ENCODE measurements at places on chromosomes 1 and 21.
A peak's percentile ranks its signal among the peaks of the same experiment; 100 is the strongest.

GRCh38 chr1:181658581-181658980 is 175.3 kb downstream of the CACNA1E start:
- no peak for DNase-seq

- DNase-seq = peak; percentile 33
These were observed 16.3 kb upstream of the ACKR1 start for GRCh38 chr1:159188375-159188788.

GRCh38 chr1:117561551-117561950 is 44.3 kb upstream of the TENT5C start:
- no peak for DNase-seq

GRCh38 chr1:207996636-207997035 is 85.7 kb upstream of the CD34 start:
- no peak for DNase-seq

DNA sequence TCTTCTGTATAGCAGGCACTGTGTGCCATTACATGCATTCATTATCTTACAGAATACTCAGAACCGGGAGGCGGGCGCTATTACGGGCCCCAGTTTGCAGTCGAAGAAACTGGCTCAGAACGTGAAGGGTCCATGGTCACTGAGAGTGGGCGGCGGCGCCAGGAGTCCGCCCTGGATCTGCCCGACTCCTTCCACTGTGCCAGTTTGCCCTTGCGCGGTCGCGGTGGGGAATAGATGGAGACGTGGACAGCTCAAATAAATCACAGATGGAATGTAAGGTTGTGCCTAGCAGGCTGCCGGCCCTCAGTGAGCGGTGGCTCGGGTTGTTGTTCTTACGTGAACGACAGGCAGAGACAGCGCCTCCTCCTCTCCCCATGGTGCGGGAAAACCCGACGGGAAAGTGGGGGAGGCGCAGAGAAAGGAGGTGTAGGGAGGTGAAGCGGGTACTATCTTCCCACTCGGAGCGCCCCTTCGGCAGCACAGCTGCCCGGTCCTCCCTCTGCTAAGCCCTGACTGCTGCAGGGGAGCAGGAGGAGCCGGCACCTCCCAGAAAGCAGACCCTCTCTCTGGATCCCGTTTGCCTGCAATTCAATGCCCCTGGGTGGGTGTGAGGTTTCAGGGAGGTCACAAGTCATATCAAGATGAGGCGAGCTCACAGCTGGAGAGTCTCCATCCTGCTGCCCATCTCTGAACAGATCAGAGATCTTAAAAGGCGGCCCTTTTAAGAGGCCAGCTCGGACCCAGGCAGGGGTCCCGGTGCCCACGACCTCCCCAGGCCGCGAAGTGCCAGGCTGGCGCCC is 1.1 kb downstream of the COL9A2 start:
- peak; percentile 61 for DNase-seq

DNA sequence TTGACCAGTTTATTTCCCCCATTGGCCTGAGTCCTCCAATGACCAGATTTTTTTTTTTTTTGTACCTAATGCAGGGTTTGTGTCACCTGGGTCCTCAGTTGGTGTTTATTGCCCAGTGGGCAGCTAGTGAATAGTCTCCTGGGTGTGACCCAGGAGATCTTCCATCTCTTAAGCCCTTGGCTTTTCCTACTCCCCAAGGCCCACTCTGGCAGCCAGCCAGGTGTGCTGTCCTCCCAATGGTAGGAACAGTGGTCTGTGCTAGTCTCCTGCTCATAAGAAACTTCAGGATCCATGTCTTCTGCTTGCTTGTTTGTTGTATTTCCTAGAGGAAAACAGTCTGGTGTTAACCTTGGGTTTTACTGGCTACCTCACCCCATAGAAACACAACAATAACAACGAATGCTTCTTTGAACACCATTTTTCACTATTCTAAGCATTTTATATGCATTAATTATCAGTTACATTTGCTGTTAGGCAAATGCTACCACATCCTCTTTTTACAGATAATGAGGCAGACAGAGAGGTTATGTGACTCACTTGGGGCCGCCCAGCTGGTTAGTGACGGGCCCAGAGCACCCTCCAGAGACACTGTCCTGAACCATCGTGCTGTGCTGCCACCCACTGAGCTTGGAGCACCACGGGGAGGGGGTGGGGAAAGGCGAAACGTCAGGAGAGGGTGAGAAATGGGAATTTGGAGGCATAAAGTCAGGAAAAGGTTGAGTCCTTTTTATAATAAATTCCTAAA is 107.5 kb downstream of the HIVEP3 start:
- DNase-seq = peak; percentile 80

- no peak for DNase-seq
These were observed 23.0 kb upstream of the RBBP5 start for GRCh38 chr1:205144751-205145150.

DNA sequence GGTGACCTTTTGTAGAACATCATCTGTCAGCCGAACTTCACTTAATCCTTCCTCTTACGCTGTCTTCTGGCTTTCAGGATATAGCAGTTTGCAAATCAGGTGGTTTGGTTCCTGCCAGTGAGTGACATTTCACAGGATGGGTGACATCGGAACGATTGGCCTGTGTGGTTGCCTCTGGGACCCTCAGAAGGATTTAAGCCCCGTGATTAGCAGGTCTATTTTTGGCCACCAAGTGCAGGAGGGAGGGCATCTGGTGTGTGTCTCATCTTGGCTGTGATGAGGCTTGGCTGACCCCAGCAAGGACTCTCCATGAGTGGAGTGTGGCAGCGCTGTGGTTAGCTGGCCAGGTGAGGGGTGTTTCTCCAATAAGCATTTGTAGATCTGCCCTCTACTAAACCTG is 407.6 kb upstream of the VAMP3 start:
- DNase-seq = no peak

- no peak for DNase-seq
These were observed 534.2 kb upstream of the RGS18 start for GRCh38 chr1:191624044-191624443.

GRCh38 chr1:159829273-159829634 is 2.6 kb downstream of the SLAMF8 start:
- peak; percentile 28 for DNase-seq

DNA sequence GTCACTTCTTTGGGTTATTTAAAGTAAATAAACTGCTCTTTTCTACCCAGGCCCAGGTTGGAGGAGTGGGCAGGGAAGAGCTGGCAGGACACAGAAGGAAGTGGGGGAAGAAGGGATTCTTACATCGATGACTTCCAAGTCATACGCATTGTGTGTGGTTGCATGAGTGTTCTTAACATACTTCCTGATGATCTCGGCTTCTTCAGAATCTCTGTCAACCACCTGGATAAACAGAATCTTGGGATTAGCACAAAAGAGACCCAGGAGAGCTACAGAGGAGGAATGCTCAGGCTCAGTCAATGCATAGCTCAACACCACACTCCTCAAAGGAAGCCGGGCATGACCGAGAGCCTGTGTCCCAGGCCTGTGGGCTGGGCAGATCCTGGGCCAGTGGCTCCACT is 42.1 kb downstream of the PARP1 start:
- DNase-seq = no peak

DNA sequence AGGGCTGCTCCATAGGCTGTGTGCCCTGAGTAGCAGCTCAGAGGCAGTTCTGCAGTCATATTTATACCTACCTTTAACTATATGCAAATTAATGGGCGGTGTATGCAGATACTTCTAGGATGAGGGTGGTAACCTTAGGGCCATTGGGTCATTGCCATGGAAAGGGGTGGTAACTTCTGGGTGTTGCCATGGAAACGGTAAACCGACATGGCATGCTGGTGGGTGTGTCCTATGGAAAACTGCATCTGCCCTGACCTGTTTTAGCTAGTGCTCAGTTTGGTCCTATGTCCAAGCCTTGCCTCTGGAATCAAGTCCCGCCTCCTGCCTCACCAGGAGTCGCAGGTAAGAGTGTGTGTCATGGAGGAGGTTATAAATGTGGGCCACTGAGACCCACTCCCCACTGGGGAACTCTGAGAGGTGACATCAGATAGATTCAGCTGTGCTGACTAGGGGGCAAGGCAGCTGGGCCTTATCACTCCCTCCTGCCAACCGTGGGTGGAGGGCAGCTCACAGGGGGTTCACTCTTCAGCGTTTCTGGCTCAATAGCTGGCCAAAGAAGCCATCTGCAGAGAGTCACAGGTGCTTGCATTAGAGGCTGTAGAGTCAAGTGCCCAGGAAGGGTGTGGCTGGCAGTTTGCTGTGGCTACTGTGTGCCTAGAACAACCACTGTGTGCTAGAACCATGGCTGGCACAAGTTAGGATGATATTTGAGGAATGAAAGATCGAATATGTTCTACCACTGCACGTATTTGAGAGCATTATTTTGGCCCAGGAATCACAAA is 19.0 kb downstream of the BACE2 start:
- no peak for DNase-seq

DNA sequence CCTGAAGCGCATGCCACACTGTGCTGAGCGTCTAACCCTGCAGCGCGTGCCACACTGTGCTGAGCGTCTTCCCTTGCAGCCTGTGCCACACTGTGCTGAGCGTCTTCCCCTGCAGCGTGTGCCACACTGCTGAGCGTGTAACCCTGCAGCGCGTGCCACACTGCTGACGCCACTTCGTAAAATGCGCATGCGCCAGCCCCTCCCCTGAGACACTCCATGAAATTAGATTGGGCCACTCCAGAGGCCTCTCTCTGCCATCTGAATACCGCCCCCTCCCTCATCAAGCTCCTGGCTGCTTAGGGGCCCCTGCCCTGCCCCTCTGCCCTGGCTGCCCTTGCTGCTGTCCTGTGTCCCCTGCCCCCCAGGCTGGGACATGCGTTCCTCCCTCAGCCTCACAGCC is 84.8 kb downstream of the POFUT2 start:
- DNase-seq = no peak

DNA sequence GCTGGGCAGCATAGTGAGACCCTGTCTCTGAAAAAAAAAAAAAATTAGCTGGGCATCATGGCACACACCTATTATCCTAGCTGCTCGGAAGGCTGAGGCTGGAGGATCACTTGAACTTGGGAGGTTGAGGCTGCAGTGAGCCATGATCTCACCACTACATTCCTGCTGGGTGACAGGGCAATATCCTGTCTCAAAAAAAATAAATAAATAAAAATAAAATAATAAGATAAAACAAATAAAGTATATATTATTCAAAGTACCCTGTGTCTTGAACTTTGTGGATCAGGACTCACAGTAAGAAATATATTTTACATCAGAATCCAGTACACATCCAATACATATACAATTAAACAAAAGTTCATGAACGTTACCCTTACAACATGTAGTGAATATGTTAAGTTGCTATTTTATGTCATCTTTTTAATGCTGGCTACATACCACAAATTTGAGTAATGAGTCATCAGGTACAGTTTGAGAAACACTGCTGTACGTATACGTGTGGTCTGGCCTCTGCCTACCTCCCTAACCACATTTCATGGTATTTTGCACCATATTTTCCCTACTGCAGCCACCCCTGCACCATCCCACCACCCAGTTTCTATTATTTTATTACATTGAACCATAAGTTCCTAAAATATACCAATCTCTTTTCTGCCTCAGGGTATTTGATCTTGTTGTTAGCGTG is 4.4 kb downstream of the NME7 start:
- peak; percentile 48 for DNase-seq

- peak; percentile 77 for DNase-seq
These were observed 2.4 kb upstream of the MMP23B start for GRCh38 chr1:1629430-1630190.

DNA sequence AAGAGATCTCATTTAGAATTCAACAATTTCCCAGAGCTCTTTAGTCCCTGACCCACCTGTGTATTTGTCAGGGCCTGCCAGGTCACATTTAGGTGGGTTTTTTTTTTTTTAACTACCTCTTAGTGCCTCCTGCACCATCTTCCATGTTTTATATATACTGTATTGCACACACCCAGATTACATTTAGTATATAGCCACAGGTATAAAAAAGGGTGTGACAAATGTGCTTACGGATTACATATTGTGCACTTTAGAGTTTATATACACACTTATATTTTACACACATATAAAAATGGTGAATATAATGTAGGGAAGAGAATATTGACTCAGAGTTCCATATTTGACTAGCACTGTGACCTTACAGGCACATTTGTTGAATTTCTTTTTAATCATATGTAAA is 17.4 kb upstream of the LRIG2 start:
- no peak for DNase-seq

GRCh38 chr1:2134621-2135307 is 59.8 kb downstream of the FAAP20 start:
- DNase-seq = no peak

- no peak for DNase-seq
These were observed 124.9 kb upstream of the KIAA1614 start for GRCh38 chr1:180787628-180788307.

DNA sequence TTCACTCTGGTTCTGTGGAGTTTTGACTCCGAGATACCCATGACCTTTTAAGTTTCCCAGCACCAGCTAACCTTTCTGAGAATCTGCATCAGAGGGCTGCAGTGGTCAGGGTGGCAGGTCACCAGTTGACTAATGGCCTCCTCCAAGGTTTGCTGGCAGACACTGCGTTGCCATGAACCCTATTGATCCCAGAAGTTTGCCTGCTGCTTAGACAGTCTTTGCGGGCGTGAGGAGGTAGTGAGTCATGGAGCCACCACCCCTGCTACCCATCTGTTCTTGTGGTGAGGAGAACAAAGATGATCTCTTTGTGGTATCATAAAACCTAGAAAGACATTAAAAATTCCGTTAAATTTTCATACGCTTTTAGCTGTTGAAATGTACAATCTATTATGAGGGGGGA is 180.4 kb downstream of the FGGY start:
- DNase-seq = peak; percentile 76

DNA sequence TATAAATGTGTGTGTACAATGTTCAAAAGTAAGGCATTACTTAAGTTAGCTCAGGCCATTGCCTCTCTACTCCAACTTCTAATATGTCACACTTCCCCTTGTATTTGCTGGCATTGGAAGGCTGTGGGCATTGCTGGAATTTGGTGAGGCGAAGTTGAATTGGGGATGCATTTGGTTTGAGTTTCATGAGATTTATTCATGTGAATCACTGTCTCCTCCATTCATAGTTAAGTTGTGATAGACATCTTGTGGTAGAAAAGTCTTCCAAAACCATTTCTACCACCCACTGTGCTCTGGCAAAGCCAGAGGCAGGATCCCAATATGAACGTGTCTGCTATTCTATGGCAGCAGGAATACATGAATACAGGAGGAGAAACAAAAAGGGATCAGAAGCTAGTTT is 397.8 kb upstream of the USP24 start:
- no peak for DNase-seq

DNA sequence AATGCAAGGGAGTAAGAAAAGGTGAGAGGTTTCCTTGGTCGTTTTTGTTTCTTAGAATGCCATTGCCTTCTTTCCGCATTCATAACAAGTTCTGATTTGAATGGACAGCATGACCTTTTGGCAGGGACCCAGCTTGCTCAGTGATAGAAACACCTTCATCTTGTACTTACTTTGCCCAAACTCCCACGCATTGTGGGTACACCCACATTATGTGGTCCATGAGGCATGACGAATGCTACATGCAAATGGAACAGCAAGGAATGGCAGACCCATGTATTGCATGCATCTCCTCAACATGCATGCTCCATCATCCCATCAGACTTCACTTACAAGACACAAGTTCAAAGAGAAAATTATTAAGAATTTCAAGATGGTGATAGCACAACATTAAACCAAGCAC is 102.8 kb downstream of the CDC7 start:
- peak; percentile 69 for DNase-seq

DNA sequence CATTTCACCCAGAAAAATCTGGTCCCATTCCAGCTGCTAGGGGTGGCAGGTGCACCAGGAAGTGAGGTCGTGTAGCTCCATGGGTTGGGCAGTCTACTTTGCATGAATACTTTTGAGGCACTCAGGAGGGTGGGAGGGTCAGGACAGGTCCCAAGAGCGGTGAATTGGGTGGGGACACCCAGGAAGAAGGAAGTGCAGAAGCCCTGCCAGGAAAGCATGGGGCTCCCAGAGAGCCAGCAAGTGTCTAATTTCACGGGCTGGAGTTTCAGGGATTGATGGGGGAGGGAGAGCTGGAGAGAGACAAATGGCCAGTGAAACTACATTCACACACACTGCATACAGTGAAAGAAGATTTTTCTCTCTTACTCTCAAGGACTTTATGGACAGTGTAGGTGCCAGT is 137.8 kb downstream of the GALNT2 start:
- no peak for DNase-seq
